ENCODE measurements at places on chromosomes 6 and 20.
A peak's percentile ranks its signal among the peaks of the same experiment; 100 is the strongest.

GRCh38 chr20:25368526-25368925 lies 22.1 kb downstream of the ABHD12 start:
- DNase-seq = no peak

DNA sequence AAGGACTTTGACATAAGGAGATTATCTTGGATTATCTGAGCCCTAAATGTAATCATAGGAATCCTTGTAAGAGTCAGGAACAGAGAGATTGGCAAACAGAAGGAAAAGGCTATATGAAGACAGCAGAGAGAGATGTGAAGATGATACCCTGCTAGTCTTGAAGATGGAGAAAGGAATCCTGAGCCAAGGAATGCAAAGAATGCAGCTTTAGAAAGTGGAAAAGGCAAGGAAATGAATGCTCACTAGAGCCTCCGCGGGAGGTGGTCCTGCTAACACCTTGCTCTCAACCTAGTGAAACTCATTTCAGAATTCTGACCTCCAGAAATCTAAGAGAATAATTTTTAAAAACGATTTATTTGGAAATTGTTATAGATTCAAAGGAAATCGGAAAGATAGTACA lies 117.1 kb downstream of the TBXT start:
- DNase-seq = no peak

- no peak for DNase-seq
Measured at GRCh38 chr6:90610301-90610750, 23.5 kb upstream of the MAP3K7 start.

GRCh38 chr20:44282192-44282591 lies 28.8 kb downstream of the FITM2 start:
- no peak for DNase-seq

DNA sequence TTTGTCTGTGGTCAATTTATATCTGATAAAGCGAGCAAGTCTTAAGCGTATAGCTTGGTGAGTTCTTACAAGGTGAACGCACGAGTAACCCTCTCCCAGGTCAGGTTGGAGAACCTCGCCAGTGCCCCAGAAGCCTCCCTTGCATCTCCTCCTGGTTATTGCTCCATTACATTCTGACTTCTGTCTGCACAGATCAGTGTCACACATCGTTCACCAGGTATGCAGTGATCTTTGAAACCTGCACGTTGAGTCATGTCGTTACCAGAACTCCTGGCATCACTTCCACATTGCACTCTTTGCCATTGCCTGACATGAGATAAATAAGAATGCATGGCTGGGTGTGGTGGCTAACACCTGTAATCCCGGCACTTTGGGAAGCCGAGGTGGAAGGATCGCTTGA lies 44.2 kb downstream of the AKAP12 start:
- no peak for DNase-seq

DNA sequence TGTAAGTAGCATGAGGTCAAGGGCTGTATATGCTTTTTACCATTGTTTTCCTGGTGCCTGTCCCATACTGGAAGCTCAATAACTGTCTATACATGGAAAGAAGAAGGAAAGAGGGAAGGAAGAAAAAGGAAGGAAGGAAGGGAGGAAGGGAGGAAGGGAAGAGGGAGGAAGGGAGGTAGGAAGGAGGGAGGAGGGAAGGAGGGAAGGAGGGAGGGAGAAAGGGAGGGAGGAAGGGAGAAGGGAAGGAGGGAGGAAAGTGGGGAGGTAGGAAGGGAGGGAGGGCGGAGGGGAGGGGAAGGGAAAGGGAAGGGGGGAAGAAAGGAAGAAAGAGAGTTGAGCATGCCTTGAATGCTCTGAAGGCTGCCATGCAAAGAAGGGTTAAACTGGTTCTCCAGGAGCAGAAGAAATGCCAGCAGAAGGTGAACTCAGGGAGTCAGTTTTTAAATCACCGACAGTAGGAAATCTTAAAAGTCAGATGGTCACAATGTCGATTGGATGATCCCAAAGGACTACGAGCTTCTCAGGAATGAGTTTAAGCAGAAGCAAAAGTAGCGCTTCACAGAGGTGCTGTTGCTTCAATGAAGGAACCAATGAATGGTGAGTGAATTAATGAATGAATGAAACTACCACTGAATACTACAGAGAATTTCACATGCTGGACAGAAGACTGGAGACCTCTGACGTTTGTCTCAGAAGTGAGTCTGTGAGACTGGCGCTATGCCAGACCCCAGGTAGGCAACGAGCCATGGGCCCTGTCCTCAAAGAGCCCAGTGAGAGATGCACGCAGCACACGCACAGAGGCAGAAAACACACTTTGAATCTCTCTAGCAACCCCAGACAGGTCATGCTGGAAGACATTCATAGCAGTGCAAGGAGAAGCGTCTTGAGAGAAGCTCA lies 117.6 kb downstream of the MRPL14 start:
- no peak for DNase-seq

GRCh38 chr20:3621111-3621510 lies 42.1 kb downstream of the GFRA4 start:
- DNase-seq = no peak

DNA sequence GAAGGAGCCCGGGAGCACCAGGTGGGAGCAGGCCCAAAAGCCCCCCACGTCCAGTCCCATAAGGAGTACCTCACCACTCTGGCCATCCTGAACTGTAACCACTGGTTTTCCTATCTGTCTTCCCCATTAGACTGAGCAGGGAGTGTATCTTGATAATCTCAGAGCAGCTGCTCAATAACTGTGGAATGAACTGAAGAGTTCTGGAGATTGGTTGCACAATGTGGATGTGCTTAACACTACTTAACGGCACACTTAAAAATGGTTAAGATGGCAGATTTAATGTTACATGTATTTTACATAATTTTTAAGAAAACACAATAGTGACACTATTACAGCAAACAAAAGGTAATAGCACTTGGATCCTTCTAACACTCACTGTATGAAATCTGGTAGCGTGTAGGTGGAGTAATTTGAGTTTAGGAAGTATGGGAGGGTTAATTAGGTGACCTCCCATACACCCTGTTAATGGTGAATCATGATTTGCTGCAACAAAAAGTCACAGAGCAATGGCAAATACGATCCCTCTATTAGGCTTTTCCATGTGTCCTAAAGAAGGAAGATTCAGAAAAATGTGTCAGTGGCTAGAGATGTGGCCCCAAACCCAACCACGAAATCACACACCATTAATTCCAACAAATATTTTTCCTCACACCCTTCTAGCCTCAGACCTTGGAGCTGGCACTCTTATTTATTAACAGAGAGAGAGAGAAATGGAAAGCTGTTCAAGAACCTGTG lies 18.4 kb downstream of the TRAM2 start:
- no peak for DNase-seq

GRCh38 chr6:102631921-102632320 lies 1238.4 kb downstream of the GRIK2 start:
- no peak for DNase-seq

GRCh38 chr20:19583532-19584175 lies 174.4 kb upstream of the RIN2 start:
- peak; percentile 21 for DNase-seq

DNA sequence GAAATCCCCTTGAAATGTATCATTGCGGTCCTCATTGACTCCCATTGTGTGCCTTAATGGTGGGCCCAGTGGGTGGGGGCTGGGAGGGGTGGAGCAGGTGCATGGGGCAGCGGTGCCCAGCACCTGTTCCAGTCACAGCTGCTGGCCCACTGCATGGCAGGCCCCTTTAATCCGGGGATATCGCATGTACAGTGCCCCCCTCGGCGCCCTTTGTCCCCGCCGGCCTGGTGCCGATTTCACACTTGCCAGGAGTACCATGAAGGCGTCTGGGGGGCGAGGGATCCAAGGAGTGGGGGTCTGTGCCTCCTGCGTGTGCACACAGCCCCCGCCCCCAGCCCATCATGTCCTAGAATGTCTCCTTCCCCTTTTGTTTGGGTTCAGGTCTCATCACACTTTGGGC lies 2.8 kb downstream of the SNAI1 start:
- DNase-seq = no peak

DNA sequence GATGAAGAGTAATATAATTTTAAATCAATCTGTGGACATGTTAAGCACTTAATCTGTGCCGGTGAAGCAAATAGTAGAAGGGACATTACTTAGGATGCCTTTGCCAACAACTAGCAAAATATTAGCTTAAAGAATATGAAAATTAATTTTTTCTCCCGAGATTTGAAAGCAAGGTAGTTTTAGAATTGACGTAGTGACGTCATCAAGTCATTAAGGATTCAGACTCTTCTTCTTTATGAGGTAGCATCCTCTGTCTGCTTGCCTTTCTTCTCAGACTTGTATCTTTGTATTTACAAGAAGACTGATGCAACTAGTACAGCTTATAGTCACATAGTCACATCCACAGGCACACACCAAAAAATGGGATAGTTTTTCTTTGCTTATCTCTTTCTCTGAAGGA lies 374.4 kb downstream of the MMUT start:
- no peak for DNase-seq

DNA sequence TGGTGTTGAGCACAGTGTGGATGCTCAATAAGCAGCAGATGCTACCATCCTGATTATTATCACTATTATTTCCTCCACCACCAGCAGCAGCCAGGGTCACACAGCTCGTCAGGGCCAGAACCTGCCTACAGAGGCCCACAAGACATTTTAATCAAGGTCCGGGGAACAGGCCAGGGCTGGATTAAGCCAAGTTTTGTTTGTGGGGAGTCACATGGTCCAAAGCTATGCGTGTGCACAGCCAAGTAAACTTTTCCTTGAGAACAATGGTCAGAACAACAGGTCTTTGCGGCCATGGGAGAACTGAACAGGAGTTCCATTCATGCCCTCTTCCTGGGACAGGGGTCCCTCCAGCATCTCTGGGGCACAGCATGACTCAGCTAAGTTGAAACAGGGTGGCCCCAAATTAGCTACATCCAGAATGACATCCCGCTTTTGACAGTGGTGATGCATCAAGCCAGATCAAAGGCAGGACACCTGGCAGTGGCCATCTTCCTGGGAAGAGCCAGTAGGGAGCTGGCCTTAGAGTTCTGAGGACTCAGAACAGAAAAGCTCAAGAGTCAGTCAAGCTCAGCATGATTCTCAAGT lies 11.7 kb downstream of the SNTA1 start:
- no peak for DNase-seq

- DNase-seq = no peak
Measured at GRCh38 chr20:37190354-37191112, 11.2 kb upstream of the MROH8 start.
